ENCODE measurements at places on chromosomes 1 and 21.

DNA sequence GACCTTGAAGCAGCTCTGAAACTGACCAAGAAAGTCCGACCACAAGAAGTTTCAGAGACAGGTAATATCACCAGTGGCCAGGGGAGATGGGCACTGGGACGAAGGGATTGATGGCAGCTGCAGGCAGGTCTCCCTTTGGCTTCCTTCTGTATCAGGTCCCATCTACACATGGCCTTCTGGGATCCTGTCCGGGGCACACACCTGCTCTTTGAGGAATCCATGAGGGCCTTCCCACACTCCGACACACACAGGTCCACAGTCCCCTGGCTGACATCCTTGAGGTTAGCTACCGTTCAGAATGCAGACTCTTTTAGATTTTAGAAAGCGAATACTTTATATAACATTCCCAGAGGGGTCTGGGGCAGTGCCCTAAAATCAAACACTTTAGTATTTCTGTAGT is 26.5 kb upstream of the TMEM125 start:
- DNase-seq, result no peak

- DNase-seq, result no peak
Observed at GRCh38 chr1:154154534-154155191, at the start of gene NUP210L. Gene NUP210L, minus strand, starts transcription at chr1:154155073.

DNA sequence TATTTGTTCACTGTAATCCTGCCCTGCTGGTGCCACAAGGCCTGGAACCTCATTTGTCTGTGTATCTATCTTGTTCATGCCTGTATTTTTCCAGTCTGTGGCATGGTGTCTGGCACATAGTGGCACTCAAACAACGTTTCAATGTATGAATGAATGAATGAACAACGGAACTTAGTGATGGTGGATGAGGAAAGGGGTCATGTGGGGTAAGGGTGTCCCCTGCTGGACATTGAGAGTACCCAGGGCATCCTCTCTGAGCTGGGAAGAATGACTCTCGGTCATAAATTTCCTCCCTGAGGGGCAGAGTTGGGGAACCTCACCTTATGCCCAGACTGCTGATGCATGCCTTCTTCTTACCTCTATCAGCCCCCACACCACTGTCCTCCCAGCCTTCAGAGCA is 18.9 kb upstream of the ZNF683 start:
- DNase-seq, result peak; percentile 53

DNA sequence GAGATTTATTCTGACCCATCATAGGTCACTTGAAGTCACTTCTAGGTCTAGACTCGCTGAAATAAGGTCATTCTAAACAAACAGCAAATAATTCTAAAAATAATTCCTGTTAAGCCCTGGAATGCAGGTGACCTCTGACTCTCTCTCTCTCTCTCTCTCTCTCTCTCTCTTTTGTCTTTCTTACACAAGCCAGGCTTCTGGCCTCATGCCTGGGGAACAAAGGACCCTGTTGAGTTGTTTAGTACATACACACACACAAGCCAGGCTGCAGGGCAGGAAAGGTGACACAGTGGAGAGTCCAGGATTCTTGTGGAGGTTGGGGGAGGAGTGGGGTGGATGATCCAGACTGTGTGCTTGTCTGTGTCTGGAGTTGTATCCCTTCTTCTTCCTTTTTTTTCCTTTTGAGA is 4.0 kb upstream of the MEX3A start:
- DNase-seq, result no peak

DNA sequence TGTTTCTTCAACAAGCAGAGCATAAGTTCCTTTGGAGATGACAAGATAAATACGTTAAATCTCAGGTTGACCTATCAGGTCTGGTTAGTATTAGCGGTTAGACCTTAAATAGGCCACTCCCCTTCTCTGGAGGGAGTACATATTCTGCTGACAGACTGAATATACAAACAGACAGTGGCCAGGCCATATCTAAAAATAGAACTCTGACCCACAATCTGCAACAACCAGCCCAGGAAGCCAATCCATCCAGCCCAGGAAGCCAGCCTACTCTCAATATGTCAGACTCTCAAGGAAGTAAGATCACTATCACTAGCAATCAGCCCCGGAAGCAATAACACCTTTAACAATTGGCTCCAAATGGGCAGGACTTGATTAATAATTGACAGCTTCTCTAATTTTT is 6.7 kb downstream of the IL20 start:
- DNase-seq, result no peak

DNA sequence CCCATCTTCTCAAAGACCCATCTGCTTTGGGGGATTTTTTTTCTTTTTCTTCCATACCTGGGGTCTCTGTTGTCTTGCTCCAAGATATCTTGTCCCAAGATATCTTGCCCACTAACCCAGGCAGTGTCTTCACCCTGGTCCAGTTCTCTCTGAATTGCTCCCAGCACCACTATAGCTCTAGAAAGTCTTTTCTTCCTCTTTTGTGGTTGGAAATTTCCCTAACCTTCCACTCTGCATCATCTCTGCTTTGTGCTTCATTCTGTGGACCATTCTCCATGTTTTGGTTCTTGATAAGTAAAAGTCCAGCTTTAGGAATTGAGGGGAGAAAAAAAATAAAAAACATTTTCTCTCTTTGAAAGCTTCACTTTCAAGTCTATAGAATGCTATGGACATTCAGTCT is 20.9 kb downstream of the STYXL2 start:
- DNase-seq, result no peak

GRCh38 chr1:42732126-42732680 is 7.8 kb downstream of the CLDN19 start:
- no peak for DNase-seq

DNA sequence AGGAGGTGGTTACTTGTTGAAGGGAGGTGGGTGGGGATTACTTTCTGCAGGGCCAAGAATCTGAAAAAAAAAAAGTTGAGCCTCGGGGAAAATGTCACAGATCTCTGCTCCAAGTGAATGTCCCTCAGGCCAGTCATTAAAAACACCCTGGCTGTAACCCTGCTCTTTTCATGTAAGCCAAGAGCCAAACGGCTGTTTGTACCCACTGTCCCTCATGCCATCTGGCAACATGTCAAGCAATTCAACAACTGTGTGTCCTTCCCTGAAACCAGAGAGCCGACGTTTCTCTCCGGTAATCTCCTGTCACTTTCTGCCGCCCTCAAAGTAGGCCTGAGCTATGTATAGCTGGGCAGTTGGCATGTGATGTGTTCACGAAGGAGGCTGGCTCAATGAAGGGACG is 14.7 kb downstream of the CASQ2 start:
- no peak for DNase-seq

DNA sequence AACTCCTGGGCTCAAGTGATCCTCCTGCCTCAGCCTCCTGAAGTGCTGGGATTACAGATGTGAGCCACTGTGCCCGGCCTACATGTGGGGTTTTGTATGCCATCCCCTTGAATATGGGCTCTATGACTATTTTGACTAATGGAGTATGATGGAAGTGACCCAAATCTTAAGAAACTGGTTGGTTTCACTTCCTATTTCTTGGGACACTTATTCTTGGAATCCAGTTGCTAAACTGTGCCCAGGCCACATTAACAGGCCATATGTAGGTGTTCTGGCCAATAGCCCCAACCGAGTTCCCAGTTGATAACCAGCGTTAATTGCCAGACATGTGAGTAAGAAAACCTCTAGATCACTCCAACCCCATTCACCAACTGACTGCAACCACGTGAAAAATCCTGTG is 36.3 kb upstream of the CLIC4 start:
- DNase-seq, result no peak

GRCh38 chr1:59396387-59396786 is 99.5 kb downstream of the FGGY start:
- DNase-seq, result no peak

GRCh38 chr1:112727716-112728115 is 12.6 kb upstream of the PPM1J start:
- no peak for DNase-seq

DNA sequence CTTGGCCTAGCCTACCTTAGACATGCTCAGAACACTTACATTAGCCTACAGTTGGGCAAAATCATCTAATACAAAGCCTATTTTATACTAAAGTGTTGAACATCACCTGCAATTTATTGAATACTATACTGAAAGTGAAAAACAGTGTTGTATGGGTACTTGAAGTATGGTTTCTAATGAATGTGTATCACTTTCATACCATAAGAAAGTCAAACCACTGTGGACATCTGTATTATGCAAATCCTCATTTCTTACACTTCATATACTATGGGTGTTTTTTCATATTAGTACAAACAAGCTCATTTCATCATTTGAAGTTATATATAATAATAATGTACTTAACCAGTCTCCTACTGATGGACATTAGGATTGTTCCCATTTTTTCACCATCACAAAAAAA is 41.2 kb downstream of the TDRD5 start:
- no peak for DNase-seq

- no peak for DNase-seq
Observed at GRCh38 chr1:119861547-119861946, 34.8 kb downstream of the ADAM30 start.

DNA sequence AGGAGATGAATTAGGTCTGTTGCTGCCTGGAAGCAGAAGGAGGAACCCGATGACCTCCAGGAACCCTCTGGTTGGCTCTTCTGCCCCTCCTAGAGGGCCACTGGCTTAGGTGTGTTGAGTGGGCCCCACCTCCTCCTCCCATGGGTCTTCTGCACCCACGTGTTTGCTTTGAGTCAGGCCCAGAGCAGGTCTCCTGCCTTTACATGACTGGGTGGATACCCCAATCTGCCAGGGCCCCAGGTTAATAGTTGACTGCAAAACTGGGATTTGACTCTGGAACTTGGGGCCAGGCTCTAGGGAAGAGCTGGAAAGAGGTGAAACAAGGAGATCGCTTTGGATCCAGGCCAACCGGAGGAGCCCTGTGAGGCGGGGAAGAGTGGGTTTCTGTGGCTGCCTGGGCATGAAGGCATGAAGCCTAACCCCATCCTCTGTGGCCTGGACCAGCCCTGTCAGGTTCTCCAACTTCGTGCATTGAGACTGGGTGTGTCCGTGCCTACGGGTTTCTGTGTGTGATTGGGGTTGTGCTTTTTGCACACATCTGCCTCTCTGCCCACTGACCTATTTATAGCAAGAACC is 7.8 kb upstream of the LAD1 start:
- DNase-seq, result peak; percentile 35

DNA sequence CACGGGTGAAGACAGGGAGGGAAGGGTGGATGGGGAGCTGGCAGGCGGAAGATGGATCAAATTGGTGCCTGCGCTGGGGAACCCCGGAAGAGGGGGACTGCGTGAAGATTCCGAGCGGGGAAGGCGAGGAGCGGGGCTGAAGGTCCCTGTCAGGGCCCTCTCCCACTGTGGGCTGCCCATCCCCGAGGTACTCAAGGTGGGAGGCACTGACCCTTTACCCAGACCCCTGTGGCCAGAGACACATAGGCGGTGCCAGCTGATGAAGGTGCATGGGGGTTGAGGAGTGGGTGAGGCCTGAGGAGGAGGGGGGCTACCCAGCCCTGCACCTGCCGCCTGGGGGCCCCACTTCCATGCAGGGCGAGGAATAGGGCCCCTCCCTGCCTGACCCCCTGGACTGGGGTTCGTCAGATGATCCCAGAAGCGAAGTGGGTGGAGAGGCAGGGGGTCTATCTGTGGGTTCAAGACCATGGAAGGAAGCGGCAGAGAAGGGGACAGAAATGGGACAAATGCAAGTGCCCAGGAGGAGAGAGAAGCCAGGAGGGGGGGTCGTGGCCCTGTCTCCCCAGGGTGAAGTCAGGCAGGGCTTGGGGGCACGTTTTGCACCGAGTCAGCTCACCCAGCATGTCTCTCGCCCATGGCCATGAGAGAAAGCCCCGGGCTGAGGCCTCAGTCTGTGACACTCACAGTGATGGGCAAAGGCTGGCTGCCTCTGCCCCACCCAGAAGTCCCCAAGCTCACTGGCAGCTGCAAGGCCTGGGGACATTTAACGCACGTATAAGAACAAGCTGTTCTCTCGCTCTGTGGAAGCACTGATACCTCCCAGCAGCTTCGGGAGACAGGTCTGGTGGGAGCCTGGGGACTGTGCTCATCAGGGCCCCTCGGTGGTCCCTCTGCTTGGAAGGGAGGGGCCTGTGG is 7.0 kb upstream of the MMEL1 start:
- DNase-seq, result no peak

- no peak for DNase-seq
Observed at GRCh38 chr1:229640455-229640854, 14.4 kb downstream of the URB2 start.

All from ACHN (cell line).